ENCODE measurements at places on chromosomes 16 and 17.

DNA sequence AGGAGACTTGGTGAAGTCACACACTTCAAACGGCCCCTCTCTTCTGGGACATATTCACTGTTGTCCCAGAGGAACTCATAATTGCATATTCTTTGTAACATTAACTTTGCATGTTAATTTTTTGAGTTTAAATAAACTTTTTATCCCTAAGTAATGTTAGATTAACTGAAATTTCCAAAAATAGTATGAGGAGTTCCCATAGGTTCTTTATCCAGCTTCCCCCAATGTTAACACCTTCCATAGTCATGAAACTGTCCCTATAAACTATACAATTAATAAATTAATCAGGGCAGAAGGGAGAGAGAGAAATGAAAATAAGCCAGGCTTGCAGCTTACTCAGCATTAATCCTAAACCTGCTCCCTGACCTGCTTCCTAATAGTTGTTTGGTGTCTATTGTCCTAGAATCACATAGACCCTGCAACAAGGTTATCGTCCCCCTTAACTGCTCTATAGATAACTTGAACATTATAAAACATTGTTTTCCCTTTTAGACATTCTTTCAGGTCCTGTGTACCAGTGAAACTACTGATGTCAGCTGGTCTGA is 589.8 kb upstream of the CDH5 start:
- no peak for DNase-seq

- peak; percentile 18 for DNase-seq
Measured at GRCh38 chr16:81174644-81175324, 63.7 kb upstream of the BCO1 start.

DNA sequence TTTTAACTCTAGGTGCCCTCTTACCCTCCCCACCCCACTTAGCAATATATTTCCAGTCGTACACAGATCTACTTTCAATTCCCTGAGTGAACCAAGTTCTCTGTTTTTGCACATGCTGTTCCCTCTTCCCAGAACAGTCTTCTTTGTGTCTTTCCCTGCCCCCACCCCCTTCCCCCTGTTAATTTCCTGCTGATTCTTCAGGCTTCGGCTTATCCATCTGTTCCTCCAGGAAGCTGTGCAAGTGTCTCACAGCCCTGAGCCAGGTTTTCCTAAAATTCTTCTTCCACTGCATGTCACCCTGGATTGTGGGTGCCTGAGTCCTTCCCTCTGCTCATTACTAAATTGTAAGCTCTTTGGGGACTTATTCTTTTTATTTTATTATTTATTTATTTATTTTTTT is 12.4 kb upstream of the SPOP start:
- DNase-seq, result no peak

DNA sequence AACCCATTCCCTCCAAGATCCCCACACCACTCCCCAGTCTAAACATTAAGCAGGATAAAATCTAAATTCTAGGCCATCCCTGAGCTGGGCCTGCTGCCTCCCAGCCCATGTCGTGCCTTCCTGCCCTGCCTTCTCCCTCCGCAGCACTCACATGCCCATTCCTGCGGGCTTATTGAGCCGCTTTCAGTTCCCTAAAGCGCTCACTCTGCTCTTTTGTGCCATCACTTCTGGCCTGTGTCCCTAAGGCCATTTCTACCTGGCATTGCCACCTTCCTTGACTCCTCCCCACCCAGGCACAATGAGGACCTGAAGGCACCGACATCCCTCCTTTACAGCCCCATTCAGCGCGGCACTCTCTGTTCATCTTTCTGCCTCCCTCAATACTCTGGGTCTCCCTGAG is 13.0 kb upstream of the RAB5C start:
- no peak for DNase-seq

DNA sequence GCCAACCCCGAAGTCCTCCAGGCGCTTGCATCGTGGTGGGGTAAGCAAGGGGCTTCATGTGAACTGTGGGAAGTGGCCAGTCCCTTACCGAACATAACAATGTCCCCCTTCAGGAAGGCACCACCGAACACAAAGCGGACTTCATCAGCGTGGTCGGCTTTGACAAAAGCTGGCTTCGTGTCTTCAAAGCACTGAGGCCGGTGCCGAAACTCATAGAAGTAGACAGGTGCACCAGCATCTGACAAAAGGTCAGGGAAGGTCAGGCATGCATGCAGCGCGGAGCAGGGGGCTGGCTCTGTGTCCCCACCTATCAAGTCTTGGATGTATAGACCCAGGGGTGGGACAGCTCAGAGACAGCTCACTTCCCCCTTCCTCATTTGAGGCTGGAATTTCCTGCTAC is 16.6 kb upstream of the CES1 start:
- DNase-seq, result no peak

DNA sequence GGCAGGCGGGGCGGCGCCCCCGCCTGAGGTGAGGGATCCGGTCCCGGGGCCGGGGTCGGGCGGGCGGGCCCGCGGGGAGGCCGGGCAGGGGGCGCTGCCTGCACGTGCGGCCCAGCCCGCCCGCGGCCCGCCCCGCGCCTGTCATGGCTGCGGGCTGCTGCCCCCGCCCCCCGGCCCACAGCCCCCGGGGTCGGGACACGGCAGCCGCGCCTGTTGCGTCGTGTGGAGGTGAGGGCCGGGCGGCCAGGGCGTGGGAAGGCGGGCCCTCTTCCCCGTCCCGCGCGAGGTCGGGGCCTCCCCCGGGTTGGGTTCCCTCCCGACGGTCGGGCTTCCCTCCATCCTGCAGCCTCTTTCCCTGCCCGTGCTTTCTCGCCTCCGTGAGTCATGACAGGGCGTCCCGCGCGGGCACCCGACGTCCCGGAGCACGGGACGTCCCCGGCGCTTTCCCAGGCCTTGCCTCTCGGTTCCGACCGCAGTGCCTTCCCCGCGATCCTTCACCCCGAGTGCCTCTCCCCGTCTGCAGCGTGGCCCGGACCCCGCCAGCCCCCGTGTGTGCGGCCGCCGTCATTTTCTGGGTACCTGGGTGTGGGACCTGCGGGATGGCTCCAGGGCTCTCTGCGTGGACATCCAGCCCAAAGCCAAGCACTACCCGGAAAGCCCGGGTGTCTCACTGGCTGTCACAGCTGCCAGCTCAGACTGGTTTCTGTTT is 76.7 kb downstream of the CHD9 start:
- DNase-seq, result no peak

DNA sequence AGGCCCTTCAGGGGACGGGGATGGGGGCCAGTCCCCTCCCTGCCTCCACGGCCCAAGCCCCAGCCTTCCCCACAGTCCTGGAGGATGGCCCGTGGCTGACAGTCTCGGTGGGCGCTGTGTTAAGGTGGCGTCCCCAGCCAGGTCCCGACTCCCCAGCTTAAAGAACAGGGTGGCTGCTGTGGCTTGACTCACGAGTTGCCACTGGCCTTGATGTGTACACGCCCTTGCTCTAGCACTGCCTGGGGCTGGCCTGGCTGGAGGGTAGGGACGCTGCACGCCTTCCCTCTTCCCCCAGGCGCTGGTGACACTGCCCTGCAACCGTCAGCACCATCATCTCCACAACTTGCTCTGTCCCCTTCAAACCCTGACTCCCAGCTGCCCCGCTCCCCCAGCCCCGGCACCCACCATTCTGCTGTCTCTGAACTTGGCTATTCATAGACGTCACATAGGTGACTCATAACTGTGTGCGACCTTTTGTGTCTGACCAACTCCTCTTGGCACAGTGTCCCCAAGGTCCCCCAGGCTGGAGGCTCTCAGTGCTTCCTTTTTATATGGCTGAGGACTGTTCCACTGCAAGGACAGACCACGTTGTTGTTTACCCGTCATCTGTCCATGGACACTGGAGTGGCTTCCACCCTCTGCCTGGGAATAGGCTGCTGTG is 6.3 kb downstream of the GNPTG start:
- DNase-seq, result no peak

DNA sequence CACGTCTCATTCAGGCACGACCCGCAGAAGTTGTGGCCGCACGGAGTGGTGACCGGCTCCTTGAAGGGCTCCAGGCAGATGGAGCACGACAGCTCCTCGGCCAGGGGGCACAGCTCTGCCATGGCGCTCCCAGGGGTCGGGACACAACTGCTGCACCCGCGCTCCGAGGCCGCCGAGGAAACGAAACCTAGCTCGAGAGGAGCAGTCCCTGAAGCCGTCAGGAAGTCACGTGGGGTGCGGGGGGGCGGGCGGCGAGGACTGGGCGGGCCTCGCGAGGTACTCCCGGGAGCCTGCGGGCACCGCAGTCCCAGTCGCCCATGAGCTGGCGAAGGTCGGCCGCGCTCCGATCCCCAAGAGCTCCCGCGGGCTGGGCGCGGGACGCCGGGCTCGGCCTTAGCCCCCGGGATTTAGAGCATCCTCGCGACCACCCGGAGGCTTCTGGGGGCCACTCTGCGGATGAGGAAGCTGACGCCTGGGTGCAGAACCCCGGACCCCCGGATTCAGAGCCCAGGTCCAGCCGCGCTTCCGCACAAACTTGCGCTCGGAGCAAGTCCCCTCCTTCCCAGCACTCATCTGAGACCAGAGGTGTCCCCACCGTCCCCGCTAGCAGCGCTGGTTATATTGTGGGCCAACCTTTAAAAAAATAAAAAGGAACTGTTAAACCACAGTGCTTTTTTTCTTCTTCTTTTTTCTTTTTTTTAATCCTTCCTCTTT is at the start of gene TRIM25:
TSS of gene TRIM25 (minus strand) at position 183 of the 714 bp plus-strand sequence. CDS start at position 122, 61 bp downstream.
- peak; percentile 26 for DNase-seq

DNA sequence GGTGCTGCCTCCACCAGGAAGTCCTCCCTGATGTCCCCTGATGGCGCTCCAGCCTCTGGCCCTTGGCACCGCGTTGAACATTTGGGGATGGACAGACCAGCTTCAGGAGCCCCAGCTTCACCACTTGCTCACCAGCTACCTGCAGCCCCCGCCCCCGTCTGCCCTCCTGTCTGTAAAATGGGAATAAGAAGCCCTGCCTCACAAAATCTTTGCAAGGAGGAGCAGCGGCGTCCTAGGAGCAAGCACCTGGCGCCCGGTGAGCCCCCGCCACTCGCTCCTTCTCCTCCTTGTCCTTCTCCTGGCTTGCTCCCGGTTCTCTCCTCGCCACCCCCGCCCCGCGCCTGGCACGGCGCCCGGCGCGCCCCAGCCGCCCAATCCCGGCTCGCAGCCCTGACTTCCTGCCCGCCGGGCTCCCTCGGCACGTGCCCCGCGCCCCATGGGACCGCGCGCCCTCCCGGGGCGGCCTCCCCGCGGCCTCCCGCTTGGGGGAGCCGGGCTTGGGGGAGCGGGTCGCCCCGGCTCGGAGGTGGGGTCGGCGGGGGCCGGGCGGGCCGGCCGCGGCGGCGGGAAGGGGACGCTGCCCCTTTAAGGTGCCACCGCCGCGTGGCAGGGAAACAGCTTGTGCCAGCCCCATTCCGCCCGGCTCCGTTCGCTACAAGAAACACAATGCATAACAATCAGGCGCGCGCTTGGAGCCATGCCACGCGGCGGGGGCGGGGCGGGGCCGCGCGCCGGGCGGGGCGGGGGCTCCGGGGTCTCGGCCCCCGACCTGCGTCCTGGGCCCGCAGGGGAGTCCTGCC is 9.1 kb upstream of the PPP1R1B start:
- DNase-seq, result no peak

GRCh38 chr16:56888806-56889205 is 23.8 kb downstream of the SLC12A3 start:
- no peak for DNase-seq

DNA sequence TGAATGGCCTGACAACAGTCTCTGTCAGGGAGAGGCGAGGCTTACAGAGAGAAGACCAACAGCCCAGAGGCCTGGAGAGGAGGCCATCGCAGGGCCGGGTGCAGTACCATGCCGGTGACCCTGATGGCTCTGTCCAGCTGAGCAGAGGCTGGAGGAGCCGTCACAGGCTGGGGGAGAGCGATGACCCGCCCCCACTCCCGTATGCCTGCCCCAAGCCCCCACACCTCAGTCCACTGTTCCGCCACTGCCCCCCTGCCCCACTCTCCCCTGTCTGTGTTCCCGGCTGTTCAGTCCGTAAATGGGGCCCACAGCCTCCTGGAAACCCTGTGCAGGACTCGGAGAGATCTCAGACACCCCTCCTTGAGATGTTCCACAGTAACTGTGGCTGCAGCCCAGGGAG is 12.8 kb upstream of the FAM83G start:
- DNase-seq, result no peak

- no peak for DNase-seq
Measured at GRCh38 chr17:41433586-41433985, 7.2 kb downstream of the KRT38 start.

DNA sequence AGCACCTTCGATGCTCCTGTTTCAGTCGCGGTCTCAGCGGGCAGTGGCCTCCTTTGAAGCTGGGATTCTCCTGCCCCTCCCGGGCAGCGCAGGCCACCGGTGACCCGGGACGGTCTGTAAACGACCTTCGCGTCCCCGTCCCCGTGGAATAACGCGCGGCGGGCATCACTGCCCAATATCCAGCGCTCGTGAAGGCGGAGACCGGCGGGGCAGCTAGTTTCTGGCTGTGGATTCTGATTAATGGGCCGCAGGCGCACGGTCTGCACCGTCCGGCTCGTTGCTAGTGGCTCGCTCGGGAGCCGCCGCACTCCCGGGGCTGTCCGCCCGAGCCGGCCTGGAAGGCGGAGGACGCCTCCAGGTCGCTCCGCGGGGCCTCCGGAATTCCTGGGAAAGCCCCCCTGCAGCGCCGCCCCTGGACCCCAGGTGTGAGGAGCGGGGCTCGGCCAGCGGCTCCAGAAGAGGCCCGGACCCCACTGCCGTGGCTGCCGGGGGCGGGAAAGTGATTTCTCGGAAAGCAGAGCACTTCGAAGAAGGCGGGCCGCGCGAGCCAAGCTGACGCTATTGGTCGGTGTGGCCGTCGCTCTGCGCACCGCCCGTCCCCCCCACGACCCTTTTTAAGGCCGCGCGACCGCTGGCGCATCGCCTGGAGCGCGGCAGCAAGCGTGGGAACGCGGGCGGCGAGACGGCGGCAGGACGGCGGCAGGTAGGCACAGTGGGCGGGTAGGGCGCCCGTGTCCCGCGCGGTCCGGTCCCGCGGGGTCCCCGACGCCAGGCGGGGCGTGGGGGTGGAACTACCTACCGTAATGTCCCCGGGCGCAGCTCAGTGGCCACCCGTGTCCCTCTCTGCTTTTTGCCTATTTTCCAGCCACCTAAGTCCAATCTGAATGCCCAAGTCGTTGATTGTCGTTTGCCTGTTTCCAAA is at the start of gene IRF8:
TSS of gene IRF8 (plus strand) at position 642 of the 922 bp plus-strand sequence. CDS start 3,854 bp downstream, outside the sequence.
- DNase-seq, result no peak

DNA sequence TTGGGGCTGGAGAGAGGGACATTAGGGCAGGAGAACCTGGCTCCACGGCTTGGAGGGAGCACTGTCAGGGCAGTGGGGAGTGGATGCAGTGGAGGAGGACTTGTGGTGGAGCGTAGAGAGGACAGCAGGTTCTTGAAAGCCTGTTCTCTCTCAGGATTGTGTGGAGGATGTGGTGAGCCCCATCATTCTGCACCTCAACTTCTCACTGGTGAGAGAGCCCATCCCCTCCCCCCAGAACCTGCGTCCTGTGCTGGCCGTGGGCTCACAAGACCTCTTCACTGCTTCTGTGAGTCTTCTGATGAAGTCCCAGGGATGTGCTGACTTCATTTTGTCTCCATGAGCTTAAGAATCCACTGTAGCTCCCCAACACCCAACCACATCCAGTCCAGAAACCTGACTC is 13.5 kb downstream of the COX6A2 start:
- DNase-seq, result no peak

- DNase-seq, result no peak
Measured at GRCh38 chr16:15396948-15397594, 1.5 kb downstream of the MPV17L start.

Data from non-pigmented ciliary epithelial cell (primary cell).